ENCODE measurements at places on chromosomes 7 and 10.

DNA sequence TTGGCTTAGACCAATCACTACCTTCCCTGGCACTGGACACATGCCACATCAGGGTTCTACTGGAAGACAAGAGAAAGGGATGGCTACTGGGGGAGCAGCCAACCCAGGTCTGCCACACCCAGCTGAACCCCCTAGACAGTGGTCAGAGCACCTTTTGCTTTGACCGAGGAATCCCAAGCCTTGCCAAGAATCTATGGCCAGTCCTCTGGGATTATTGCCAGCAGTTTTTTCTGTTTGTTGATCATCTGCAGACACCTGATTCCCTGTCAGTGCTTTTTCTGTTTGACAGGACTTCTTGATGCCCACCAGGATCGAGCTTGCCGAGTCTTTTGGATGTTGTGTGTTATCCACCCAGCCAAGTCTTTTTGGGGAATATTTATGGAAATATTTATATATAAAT is 476.2 kb upstream of the GALNT17 start:
- DNase-seq, result no peak

DNA sequence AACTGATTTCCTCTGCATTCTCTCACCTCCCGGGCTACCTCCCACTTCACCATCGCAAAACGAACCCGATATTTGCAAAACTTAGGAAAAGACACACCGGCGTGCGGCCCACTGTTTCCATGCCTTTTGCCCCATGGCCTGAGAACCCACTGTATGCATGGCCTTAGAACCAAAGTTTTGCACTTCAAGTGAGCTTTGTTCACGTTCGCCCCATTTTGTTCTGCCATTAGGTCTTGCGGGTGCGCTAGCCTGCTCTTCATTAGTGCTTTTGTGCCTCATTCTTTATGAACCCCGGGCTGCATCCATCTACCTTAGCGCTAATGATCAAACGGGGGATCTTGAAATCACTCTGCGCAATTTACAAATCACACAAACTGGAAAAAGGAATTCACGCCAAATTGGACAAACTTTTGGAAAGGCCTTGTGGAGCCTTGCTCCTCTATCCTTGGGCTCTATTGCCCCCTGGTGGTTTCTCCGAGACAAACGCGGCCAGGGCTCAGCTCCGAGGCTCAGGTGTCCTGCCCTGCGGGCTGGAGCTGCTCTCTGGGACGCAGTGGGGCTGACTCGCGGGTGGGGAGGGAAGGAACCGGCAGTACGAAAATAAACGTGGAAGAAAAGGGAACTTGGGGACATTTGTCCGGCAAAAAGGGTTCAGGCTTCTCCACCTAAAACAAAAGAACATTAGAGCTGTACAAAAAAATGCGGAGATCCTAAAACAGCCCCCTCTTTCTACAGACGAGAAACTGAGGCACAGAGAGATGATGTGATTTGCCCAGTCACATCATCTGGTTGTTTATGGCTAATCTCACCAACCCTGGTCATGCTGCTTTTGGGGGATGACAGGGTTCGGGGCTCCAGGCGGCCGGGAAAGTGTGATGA is 300.4 kb upstream of the NFE2L3 start:
- no peak for DNase-seq

DNA sequence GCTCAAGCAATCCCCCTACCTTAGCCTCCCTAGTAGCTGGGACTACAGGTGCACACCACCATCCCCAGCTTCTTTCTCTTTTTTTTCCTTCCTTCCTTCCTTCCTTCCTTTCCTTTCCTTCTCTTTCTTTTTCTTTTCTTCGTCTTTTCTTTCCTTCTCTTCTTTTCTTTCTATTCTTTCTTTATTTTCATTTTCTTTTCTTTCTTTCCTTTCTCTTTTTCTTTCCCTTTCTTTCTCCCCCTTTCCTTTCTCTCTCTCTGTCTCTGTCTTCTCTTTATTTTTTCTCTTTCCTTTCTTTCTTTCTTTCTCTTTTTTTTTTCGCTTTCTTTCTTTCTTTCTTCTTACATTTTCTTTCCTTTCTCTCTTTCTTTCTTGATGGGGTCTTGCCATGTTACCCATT is 621.3 kb downstream of the GALNT17 start:
- no peak for DNase-seq

- no peak for DNase-seq
Observed at GRCh38 chr10:7406712-7407333, 4.0 kb downstream of the SFMBT2 start.

DNA sequence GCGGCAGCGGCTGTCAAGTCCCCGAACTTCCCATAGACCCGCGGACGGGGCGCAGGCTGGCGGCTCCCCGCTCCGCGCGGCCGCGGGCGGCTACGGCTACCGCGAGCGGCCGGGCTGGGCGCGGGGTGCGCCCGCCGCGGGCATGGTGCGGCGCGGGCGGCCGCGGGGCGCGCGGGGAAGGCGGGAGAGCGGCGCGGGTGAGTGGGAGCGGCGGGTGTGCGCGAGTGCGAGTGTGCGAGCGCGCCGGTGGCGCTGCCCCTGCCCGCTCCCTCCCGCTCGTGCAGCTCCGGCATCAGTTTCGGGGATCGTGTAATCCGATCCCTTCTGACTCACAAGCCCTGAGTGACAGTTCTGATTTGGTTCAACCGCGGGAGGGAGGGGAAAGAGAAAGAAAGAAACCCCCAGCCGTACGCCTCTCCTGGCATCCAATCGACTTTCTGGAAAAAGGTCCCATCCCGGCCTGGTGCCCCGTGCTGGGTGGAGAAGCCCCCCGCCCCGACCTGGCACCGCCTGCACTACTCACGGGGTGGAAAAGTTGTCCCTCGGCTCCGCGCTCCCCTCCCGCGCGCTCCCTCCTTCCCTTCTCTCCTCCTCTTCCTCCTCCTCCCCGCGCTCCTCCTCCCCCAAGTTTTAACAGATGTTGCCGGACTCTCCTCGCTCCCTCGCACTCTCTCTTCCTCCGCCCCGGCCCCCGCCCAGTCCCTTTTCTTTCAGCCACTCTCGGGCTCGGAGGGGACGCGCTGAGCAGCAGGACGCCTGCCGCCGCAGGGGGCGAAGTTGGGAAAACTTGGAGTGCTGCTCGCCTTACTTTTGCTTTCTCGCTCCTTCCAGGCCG is at the start of gene GLI3:
TSS of gene GLI3 (minus strand) at position 234 of the 835 bp plus-strand sequence. CDS start 13,956 bp downstream, outside the sequence.
- DNase-seq, result no peak

GRCh38 chr10:98340940-98341310 is 72.9 kb upstream of the LOXL4 start:
- DNase-seq, result no peak

GRCh38 chr7:44321796-44322195 is 3.6 kb downstream of the CAMK2B start:
- DNase-seq, result no peak

GRCh38 chr10:88244781-88245625 is 338.1 kb downstream of the RNLS start:
- no peak for DNase-seq

- DNase-seq, result no peak
Observed at GRCh38 chr10:49369216-49370162, 26.4 kb downstream of the DRGX start.

DNA sequence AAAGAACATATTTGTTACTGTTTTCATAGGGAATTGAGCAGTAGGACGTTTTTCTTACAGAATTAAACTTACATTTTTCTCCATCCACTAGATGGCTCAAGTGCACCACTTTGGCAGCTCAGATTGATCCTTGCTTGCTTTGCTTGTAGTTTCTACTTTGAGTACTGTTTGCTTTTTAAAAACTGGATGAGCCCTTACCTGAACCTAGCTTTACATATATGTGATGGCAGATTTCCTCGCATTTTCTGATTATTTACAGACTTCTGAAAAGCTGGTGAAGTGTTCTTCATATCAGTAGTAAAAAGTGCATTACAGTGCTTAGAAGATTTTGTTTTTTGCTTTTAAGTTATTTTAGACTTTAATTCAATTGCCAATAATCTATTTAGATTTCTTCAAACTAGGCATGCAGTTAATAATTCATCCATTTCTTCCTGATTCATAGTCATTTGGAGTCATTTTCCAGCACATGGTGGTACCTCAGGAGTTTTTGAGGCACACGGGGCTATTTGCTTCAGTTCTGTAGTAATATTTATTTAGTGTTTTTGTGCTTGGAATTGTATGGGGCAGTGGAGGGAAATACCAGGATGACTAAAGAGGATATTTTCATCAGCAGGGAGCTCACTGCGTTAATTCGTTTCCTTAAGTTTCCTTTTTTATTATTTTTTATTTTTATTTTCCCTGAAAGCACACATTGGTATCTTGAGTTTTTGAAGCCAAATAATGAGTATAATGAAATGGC is 57.3 kb downstream of the MAPK8 start:
- DNase-seq, result no peak

- no peak for DNase-seq
Observed at GRCh38 chr10:75377869-75378268, 23.7 kb downstream of the ZNF503 start.

DNA sequence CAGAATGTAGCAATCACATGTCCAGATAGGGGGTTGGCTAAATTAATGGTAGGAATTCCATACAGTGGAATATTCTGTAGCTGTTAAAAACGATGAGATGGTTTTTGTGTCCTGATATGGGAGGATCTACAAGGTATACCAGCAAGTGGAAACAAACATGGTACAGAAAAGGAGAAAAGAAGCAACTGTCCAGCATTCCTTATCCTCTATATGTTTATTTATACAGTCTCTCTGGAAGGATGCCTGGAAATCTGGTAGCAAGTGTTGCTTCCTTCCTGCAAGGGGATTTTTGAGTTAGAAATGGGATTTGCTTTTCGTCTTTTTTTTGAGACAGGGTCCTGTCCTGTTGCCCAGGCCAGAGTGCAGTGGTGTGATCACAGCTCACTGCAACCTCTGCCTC is 19.3 kb downstream of the IL15RA start:
- no peak for DNase-seq

DNA sequence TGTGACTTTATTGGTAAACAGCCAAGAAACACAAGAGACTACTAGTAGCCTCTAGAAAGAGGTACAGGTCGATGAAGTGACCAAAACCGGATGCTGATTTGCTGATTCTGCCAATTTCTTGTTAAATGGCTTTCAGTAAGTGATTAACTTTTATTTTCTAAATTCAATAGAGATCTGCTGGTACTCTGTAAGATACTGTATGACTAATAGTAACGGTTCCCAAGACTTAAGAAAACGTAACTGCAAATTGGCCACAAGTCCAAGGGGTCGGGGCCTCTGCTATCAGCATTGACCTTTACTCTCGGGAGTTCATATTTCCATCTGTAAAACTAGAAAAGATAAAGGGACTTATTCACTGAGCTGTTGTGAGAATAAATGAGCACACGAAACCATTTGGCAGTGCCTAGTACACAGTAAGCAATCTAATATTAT is 1.4 kb downstream of the FAM3C start:
- no peak for DNase-seq

DNA sequence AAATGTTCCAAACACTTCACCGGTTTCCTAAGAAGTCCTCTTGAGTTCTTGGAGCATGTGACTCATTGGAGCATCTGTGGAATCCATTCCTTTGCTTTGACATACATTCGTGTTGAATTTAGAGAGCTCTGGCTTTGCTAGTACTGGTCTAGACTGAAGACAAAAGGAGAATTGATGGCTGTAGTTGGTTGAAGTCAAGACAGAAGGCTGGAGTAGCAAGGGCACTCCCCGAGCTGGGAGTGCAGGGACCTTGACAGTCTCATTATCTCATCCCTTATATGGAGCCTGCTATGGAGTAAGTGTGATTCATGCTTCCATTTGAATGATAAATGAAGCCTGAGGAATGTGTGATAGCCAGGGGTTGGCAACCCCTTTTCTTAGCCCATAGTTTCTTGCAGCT is 1249.1 kb downstream of the TYW1 start:
- no peak for DNase-seq

GRCh38 chr7:81740403-81740802 is 29.4 kb downstream of the HGF start:
- no peak for DNase-seq

- no peak for DNase-seq
Observed at GRCh38 chr7:52956379-52956915, 79.0 kb upstream of the POM121L12 start.

- no peak for DNase-seq
Observed at GRCh38 chr7:82210416-82211184, 233.0 kb downstream of the CACNA2D1 start.

- no peak for DNase-seq
Observed at GRCh38 chr7:151600331-151600730, 80.6 kb upstream of the RHEB start.

DNA sequence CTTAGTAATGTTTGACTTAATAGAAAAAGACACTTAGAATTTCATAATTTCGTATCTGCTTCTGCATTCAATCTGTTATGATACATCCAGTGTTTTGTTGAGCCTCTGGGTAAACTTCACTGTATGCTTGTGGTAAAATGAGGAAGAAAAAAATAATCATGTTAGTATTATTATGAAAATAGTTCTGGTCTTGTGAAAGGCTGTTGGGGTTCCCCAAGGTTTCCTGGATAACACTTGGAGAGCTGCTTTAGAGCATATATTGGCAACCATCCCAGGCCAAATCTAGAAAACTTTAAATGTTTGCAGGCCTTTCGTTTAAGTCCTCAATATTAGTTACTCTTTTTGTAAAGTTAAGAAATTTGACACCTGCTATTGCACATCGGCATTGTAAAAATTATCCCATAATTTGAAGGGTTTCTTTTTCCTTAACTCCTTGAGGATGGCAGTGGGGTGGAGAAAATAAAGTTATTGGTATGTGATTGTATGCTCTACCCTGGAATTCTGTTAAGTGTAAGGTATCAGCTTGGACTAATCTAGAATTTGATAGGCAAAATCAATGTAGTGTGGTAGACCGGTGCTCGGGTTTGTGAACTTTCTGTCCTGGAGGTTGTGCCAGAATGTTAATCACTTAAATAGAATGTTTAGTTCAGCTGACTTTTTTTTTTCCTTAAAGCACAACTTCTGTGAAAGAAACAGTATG is 54.5 kb downstream of the WAC start:
- DNase-seq, result no peak

DNA sequence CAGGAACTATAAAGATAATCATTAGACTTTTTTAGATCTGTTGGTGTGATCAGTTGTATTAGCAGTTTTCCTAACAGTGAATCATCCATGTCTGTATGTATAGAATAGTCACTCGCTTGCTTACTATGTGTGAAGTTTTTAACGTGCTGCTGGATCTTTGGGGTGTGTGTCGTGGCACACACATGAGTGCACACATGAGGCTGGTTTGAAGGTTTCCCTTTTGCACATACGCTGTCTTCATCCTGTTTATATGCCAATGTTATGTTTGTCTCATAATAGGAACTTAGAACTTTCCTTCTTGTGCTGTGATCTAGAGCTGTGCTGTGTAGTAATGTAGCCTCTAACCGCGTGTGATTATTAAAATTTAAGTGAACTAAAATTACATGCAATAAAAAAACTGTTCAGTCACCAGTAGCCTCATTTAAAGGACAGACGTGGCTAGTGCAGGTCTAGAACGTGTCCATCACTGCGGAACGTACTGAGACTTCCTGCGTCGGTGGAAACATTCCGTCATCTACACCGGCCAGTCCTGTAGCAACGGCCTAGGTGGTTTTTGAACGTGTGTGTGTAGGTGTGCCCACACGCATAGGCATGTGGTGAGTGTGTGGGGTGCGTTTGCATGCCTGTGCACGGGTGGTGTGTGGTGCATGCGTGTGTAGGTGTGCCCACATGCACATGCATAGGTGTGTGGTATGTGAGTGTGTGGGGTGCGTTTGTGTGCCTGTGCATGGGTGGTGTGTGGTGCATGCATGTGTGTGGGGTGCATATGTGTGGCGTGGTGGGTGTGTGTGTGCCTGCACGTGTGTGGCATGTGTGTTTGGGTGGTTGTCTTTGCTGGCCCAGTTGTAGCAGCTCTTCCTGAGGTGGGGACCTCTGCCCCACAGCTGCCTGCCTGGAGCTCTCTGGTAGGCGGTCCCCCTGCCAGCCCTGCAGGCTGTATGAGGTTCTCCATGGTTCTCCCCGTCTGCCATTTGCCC is 56.6 kb downstream of the INPP5A start:
- no peak for DNase-seq
